ENCODE measurements at places on chromosomes 6 and 20. TPM values are rescaled to one million over a fixed set of nuclear protein-coding genes. Genes with fewer than 3 reads are reported as not detected.

Gene ZNF391
- 2.4 TPM for total RNA-seq

Gene MYT1
- not detected for total RNA-seq

Gene CST5
- not detected for total RNA-seq

Gene PSMB8
- total RNA-seq, result 42.8 TPM

Gene SMOC2
- 77.6 TPM for total RNA-seq

Gene SYNDIG1
- total RNA-seq, result 11.3 TPM

Gene NOX3
- not detected for total RNA-seq

Gene SLC13A3
- 2.3 TPM for total RNA-seq

Gene SPINT4
- total RNA-seq, result not detected

Gene TSBP1
- total RNA-seq, result not detected

Gene CEP250
- 22.2 TPM for total RNA-seq

GRCh38 chr20:19786311-19786710 is 28.3 kb downstream of the RIN2 start:
- no peak for DNase-seq

GRCh38 chr20:31967830-31968249 is at the start of gene XKR7:
TSS of gene XKR7 (plus strand) at chr20:31968151. CDS start at chr20:31968176, 25 bp downstream.
- DNase-seq, result no peak

- no peak for DNase-seq
These were observed 42.6 kb upstream of the DEK start for GRCh38 chr6:18306977-18307376.

DNA sequence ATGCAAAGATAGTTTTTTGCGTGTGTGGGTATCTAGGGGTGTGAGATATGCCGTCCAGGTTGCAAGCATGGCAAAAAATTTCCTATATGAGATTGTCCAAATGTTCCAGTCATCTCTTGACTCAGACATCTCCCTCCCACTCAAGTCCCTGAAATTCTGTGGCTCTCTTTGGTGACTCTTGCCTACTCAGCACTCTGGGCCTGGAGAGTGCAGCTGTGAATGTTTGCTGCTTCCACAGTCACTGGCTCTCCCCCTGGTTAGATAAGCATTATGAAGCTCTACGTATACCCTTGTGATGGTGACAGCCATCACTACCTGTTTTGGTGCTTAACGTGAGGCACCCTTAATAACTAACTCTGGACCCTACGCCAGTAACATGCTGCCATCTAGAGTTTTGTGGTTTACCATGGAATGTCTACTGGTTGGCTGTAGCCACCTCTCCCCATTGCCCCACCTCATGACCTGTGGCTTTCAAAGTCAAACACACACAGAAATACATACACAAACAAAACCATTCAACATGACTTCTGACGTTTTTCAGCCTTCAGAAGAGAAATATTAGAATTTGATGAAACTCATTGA is 621.9 kb upstream of the CITED2 start:
- DNase-seq, result no peak

DNA sequence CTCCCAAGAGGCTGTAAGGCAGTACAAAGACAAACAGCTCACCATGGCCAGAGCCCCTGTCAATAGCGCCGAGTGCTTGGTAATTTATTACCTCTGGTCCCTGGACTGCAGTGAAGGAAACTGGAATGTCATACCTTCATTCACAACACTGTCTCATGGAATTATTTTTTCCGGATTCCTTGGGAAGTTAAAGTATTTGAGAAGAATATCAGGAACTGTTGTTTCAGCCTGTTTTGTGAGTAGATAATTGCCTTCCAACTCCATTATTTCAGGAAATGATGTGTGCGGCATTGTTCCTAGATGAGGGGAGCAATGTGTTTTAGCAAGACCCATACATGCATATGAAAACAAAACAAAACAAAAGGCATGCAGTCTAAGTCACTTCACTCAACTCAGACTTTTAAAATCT is 64.0 kb downstream of the BLOC1S5 start:
- DNase-seq, result no peak

GRCh38 chr6:97262676-97263075 is 20.3 kb downstream of the MMS22L start:
- DNase-seq, result no peak

- DNase-seq, result no peak
These were observed 7.8 kb downstream of the SIM1 start for GRCh38 chr6:100456908-100457235.

DNA sequence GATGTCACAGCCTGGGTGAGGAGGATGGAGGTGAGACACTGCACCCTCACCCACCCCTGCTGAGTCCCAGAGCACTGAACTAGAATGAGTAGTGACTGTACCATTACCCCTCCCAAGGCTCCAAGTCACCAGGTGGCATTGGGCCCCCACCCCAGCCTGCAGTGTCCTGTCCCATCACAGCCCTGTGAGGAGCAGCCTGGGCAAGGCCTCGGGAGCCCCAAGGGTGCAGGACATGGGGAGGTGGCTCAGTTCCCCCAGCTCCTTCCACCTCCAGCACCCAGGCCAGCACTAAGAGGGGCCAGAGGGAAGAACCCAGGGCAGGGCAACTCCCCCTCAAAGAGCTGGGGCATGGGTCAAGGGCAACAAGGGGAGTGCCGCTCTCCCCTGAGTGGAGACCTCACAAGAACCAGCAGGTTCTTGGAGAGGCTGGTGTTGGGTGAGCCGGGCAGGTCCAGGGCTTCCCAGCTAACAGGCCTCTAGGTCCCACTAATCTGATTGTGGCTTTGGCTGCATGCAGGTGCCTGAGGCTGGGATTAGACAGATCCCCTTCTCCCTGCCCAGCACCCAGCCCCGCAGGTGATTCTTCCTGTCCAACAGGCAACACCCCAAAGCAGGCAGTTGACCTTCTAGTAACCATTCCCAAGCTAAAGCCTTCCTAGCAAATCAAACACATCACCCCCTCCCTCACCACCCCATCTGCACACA is 2.6 kb downstream of the CST4 start:
- no peak for DNase-seq

DNA sequence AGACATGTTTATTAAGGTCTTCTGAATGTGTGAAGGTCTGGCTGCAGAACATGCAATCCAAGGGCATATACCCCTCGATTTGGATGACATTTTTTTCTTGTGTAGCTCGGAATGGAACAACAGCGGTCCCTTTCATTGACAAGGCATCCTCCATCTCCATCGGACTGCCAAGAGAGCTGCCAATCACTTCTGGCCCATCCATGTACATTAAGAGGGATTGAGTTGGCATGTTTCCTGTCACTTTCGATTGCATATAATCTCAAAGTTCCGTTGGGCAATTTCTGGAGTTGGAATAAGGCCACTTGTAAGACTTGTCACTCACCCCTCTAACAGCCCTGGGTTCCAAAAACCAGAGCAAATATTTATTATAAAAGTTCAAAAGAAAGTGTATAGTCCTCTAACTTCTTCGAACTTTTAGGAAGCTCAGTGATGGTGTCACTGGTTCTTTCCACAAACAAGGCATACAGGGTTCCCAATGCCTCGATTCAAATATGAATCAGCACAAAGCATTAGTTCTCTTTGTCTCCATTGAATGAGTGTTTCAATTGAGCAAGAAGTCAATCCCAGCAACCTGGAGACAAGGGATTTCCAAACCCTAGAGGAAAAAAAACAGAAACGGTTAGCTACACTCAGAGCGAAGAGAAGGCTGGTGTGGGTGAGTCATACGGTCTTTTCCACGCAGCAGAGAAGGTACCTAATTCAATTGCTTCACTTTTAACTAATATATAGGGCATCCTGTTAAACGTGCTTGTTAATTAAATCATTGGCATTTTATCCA is 10.9 kb downstream of the ZNF217 start:
- DNase-seq, result peak; percentile 8

DNA sequence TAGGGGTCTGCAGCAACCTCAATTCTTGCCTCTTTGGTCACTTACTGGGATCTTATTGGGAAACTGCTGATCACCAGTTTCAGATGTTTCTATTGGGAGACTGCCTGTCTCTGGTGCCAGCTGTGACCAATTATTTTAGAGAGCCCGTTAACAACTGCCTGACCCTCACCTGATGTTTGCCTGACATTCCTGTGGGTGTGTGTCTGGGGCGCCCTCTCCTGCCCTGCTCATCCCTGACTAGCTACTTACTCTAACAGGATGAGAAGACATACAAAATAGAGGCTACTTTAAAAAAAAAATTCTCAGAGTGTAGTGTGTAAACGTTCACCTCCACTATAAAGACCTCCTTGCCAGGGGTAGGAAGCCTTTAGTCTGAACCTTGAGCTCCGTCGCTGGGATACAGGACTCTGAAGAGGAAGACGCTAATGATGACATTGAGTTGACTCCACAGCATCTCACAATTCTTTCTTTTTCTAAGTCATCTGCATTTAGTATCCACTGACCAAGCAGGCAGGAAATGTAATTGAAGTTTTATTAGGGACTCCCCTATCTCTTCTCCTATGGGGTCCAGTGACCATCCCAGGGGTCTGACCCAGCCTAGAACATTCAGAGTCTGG is 54.6 kb upstream of the DDR1 start:
- peak; percentile 66 for DNase-seq

DNA sequence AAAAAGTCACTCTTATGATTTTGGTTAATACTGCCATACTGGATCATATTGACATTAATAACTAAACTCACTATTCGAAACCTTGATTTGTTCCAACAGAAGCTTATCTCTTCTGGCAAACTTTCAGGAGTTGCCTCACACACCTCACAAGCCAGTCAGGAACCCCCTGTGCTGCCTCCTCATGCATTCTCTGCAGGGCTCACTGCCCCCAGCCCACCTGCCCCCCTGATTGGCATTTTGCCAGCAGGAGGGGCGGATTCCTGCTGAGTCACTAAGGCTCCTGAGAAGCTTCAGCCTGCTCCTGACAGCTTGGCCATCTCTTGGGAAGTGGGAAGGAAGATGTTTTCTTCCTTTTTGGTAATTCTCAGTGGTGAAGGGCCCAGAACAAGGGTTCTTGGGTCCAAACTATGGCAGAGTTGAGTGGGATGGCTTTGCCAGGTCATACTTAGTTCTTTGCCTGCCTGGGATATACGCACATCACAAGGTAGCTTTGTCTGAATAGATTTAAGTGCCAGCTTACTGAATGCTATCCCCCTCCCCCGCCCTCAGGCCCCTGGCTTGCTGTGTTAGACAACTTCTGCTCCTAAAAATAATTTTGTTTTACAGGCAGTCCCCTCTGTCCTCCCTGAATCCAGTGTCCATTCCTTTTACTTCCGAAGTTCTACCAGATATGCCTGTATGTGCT is 31.4 kb downstream of the SLC35F1 start:
- no peak for DNase-seq

GRCh38 chr20:49230021-49230420 is 10.8 kb downstream of the DDX27 start:
- DNase-seq, result peak; percentile 51

DNA sequence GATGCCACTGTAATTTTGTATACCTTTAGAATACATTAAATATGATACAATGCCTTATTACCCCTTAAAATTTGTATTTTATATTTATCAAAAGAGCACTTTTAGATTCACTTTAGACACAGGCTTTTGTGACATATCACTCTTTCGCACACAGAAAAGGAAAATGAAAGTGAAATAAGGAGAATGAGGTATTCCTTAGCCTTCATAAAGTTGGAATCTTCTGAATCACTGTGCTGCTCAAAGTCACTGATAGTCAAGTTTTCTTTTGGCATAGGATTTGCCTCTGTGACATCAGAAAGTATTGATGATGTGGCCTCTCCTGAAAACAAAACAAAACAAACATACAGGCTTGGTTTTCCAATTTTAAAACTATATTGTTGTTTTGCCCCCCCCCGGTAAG is 1097.1 kb downstream of the KIF16B start:
- DNase-seq, result no peak

GRCh38 chr6:149935246-149935645 is 6.6 kb upstream of the ULBP2 start:
- peak; percentile 45 for DNase-seq

DNA sequence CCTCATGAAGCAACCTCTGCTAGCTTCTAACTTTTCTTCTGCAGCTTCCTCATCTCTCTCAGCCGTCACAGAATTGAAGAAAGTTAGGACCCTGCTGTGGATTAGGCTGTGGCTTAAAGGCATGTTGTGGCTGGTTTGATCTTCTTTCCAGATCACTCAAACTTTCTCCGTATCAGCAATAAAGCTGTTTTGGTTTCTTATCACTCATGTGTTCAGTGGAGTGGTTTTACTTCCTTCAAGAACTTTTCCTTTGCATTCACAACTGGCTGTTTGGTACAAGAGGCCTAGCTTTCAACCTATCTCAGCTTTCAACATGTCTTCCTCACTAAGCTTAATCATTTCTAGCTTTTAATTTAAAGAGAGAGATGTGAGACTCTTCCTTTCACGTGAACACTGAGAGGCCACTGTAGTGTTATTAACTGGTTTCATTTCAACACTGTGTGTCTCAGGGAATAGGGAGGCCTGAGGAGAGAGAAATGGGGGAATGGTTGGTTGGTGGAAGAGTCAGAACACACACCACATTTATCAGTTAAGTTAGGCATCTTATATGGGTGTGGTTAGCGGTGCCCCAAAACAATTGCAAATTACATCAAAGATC is 17.2 kb downstream of the ZSCAN23 start:
- DNase-seq, result no peak

GRCh38 chr6:31170987-31171671 is 647 bp upstream of the POU5F1 start:
- no peak for DNase-seq

- DNase-seq, result no peak
These were observed 14.2 kb downstream of the FAM83B start for GRCh38 chr6:54860739-54861138.

DNA sequence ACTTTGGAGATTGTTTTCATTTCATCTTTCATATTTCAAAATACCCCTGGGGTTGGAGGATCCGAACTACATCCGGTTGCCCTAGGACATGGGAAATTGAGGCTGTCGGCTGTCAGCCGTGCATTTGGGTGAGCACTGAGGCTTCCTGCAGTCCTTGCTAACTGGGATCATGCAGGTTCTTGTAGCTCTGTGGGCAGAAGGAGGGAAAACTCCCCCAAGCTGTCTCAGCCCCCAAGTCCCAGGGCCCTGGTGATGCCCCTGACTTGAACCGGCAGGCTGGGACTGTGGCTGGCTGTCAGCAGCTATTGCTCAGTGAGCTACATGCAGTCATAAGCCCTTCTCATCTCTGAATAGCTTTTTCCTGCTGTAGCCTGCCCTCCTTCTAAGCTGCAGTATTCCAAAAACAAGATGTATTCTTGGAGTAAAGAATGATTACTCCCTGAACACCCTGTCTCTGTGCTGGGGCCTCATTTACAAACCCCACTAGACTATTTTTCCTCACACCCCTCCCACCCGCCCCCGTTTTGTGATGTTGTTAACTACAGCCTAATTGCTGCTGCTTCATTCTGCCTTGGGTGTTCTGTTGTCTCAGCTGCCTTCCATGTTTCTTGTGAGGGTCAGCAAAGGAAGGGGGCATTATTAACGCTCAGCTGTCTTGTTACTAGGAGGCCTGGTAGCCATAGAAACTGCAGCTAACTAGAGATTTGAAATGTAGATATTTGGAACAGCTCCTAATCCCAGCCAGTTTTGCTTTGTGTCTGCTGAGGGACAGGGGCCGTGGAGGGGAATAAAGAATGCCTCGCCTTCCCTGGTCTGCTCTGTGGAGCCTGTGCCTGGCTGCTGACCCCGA is 18.1 kb downstream of the MTRES1 start:
- no peak for DNase-seq

- no peak for DNase-seq
These were observed 36.1 kb downstream of the KIF16B start for GRCh38 chr20:16537025-16537665.

- no peak for DNase-seq
These were observed 37.1 kb downstream of the CDH22 start for GRCh38 chr20:46270977-46271744.

- no peak for DNase-seq
These were observed 31.6 kb downstream of the SLC2A4RG start for GRCh38 chr20:63771046-63771707.

- DNase-seq, result no peak
These were observed 69.7 kb downstream of the SAMD3 start for GRCh38 chr6:130152908-130153510.
